ENCODE measurements at places on chromosomes 5 and 9. TPM values are rescaled to one million over a fixed set of nuclear protein-coding genes. Genes with fewer than 3 reads are reported as not detected.

CENPH gene
- total RNA-seq: 3.1 TPM

RAI14 gene
- total RNA-seq: 257 TPM

POLE3 gene
- total RNA-seq: 57.2 TPM

ENTPD2 gene
- total RNA-seq: not detected

PCDHA1 gene
- total RNA-seq: 0.17 TPM

FOXD4L3 gene
- not detected for total RNA-seq

NR5A1 gene
- total RNA-seq: not detected

PDZD2 gene
- total RNA-seq: 2.6 TPM

ZBTB6 gene
- 14.6 TPM for total RNA-seq

DNA sequence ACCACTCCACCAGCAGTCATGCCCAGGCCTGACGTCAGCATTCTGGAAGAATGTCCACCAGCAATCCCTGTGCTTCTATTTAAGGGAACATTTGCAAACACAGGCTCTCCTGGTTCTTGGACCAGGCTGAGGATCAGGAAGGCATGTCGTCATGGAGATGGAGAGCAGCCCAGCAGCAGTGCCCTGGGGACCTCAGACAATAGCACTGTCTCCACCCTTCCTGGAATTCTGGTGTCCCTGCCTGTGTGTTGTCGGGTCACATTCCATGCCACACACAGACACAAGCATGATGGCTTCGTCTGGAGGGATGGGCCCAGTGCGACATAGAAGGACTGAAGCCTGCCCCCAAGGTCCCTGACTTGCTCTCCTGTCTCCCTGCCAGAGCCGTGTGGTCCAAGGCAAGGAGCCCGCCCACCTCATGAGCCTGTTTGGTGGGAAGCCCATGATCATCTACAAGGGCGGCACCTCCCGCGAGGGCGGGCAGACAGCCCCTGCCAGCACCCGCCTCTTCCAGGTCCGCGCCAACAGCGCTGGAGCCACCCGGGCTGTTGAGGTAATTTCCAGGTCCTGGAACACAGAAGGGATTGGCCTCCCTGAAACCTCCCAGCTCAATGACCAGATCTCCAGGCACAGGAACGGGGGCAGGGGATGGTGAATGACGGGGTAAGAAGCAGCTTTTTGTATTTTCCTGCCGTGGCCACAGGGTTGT lies 43.8 kb downstream of the STOM start:
- DNase-seq: peak; percentile 97

GRCh38 chr5:56815658-56816545 lies 553 bp downstream of the MAP3K1 start:
- DNase-seq: no peak

DNA sequence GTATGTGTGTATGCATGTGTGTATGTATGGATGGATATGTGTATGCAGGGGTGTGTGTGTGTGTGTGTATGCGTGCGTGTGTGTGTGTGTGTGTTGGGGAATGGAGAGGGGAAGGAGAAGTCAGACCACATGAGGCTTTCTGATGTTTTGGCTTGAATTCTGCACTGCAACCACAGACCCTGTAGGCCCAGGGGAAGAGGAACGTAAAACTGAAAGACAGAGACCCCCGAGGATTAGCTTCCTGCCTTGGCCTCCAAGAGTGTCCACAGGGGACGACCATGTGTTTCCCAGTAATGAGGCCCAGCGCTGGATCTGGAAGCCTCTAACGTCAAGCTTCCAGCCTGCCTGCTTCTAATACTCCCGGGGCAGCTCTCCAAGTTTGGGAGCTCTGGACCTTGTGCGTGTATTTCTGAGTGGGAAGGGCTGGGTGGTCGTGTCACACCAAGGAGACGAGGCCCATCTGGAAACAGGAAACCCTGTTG lies 5.8 kb downstream of the DCANP1 start:
- DNase-seq: no peak

- DNase-seq: peak; percentile 54
Measured at GRCh38 chr5:88875341-88876234, 7.4 kb downstream of the MEF2C start.

- DNase-seq: no peak
Measured at GRCh38 chr5:124707520-124707919, 38.9 kb downstream of the ZNF608 start.

GRCh38 chr5:153400931-153401330 lies 89.5 kb upstream of the GRIA1 start:
- DNase-seq: no peak

DNA sequence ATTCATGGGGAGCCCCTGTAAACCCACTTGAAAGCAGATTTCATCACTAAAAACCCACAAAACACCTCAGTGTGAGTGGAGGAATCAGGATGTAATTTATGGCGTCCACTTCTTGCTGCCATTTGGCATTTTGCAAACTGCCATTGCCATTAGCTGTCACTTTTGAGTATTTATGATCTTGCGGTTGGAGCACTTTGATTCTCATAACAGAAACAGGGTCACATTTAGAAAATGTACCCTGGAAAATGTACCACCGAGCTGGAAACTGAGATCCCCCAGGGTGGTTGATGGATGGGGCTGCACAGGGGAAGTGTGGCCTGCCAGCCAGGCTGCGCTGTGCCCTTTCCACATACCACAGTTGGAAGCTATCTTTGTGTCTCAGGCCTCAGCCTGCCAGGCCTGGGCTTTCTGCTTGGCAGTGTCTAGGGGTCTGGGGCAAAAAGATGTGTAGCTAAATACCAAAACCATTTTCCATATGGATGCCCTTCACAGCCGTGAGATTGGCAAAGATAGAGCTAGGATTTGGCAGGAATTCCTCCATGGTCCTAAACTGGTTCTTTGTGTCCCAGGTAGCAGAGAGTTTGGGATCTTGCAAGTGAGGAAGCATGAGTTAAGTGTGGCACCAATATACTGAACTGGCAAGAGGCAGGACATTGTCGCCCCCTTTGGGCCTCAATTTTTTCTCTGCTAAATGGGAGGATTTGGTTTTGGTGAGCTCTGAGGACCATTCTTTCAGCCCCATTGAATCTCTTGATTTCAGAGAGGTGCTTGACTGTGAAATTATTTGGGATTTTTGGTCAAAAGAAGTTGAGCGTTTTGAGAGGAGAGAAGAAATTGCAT lies 46.2 kb downstream of the GALNT10 start:
- DNase-seq: no peak

GRCh38 chr5:151388960-151389359 lies 41.6 kb upstream of the SLC36A2 start:
- DNase-seq: no peak

GRCh38 chr9:130200038-130200849 lies 28.0 kb downstream of the NCS1 start:
- DNase-seq: no peak

DNA sequence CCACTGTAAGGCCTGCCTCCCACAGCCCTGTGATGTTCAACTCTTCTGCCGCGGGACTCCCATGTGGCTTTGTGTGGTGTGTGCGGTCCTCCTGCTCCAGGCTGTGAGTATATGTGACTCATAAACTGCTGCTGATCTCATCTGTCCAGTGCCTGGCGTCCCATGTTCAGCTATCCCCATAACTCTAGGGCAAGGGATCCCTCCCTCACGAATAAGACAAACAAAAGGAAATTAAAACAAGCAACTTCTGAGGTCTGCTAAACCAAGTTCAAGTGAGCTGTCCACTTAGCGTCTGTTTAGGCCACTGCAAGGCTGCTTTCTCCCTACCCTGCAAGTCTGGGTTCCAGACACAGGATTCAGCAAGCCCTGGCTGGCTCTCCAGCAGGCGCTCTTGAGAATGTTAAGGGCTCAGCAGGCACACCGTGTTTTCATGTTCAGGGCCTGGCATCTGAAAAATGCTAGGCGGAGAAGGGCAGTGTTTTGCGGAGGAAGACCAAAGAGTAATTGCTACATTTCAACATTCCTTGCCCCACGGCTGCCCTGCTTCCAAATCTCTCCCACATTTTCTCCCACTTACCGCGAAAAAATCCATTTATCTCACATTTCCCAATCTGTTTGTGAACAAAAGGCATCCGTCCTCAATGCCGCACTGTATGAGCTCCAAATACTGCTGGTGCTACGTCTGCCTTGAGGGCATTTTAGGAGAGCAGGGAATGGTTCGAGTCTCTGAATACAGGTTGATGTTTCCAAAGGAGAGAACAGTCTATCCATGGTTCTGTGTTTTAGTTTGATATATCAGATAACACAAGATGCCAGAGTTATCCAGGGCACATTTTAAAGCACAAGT lies 280.2 kb downstream of the SEMA5A start:
- DNase-seq: no peak

GRCh38 chr9:82939451-82939850 lies 123.5 kb downstream of the RASEF start:
- DNase-seq: no peak

DNA sequence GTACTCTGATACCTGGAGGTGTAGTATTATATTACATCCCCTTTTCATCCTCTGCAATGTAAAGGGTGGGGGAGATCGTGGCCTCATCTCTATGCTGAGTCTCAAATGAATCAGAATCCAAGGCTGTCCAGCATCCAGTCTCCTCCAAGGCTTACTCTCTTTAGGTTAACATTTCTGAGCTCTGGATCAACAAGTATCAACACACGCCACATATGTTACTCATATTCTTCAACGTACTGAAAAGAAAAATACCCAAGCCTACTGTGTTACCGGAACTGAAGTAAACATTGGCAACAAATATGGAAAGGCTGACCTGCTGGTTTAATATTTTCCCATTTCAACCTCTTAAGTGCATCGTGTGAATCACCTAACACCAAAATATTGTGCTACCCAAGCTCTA lies 241.8 kb downstream of the GAS1 start:
- no peak for DNase-seq

DNA sequence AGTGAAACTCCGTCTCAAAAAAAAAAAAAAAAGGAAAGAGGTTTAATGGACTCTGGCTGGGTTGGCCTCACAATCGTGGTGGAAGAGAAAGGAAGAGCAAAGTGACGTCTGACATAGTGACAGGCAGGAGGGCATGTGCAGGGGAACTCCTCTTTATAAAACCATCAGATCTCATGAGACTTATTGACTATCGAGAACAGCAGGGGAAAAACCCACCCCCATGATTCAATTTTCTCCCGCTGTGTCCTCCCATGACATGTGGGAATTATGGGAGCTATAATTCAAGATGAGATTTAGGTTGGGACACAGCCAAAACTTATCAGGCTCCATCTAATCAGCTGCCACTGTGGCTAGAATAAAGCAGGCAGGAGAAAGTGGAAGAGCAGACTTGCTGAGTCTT lies 610.4 kb upstream of the NUDT12 start:
- DNase-seq: no peak

All from dermis blood vessel endothelial cell (primary cell).